Panc1 (cell line): ENCODE measurements at places on chromosomes 12 and 14.

GRCh38 chr12:27814411-27814810 lies 34.4 kb upstream of the MANSC4 start:
- H3K27ac ChIP-seq: peak overlapping the region; percentile 58; the same call in 1 of the 2 replicates
- no peaks in the 10 kb centered on the region for H3K4me1 ChIP-seq
- no peak overlapping the region for H3K4me3 ChIP-seq
- no peaks in the 10 kb centered on the region for H3K36me3 ChIP-seq
- no peak for DNase-seq
- no peaks in the 10 kb centered on the region; the same call in 1 of the 2 replicates for H3K27me3 ChIP-seq

DNA sequence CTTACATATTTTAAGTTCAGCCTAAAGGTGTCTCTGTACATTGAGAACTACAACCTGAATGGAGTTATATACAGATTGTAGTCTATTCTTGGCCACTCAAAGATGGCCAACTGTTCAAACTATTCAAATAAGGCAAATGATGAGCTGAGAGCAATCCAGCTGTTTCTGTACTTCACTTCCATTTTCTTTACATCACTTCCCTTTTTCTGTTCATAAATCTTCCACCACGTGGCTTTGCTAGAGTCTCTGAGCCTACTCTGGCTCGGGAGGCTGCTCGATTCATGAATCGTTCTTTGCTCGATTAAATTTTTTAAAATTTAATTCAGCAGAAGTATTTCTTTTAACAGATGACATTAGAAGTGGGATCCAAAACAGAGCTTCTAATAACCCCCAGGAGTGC lies 879.7 kb downstream of the GALC start:
- H3K27me3 ChIP-seq: no peaks in the 10 kb centered on the region
- no peak overlapping the region for H3K27ac ChIP-seq
- H3K36me3 ChIP-seq: no peaks in the 10 kb centered on the region
- H3K4me1 ChIP-seq: no peaks in the 10 kb centered on the region

DNA sequence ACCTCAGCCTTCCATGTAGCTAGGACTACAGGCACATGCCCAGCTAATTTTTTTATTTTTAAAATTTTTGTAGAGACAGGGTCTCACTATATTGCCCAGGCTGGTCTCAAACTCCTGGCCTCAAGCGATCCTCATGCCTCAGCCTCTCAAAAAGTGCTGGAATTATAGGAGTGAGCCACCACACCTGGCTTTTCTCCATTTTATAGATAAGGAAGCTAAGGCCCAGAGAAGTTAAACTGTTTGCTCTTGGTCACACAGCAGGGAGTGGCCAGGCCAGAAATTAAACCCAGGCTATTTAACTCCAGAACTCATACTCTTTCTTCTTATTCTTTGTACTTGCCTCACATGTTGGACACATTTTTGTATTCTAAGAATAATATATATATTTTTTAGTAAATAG lies 16.5 kb downstream of the UBE3B start:
- H3K4me3 ChIP-seq: no peak overlapping the region
- H3K4me1 ChIP-seq: no peaks in the 10 kb centered on the region
- peaks cover 10% of the 10 kb centered on the region; the same call in 1 of the 2 replicates for H3K36me3 ChIP-seq
- no peak overlapping the region for H3K27ac ChIP-seq

- no peaks in the 10 kb centered on the region for H3K4me1 ChIP-seq
- no peak overlapping the region for H3K27ac ChIP-seq
- no peak overlapping the region for H3K4me3 ChIP-seq
- no peak for DNase-seq
- H3K27me3 ChIP-seq: no peaks in the 10 kb centered on the region; the same call in 1 of the 2 replicates
Measured at GRCh38 chr12:5787828-5788227, 157.2 kb downstream of the ANO2 start.

DNA sequence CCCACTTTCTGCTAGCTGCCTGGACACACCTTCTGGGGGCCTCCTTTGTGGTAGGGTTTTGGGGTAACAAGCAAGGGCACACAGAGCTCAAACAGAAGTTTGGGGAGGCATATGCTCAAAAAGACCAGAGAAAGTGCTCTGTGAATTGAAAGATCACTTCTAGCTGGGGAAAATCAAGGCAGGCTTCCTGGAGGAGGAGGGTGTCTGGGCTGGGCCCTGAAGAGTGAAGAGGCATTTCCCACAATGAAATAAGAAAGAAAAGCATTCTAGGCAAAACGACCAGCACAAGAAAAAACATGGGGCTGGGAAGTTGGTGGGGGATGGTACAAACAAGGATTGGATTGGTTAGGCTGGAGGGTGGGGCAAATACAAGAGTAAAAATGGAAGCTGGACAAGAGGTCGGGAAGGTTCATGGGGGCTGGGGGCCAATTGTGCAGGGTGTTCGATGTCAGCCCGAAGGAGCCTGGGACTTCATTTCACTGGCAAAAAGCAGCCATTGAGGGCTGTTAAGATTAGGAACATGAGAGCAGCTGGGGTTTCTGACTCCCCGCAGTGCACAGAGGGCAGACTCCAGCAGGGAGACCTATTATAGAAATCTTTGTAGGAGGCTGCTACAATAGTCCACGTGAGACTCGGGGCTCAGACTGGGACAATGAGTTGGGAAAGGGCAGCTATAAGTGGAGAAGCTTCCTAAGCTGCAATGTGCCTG lies 51.5 kb upstream of the CMKLR1 start:
- H3K4me1 ChIP-seq: no peaks in the 10 kb centered on the region
- no peaks in the 10 kb centered on the region for H3K36me3 ChIP-seq
- no peak overlapping the region for H3K27ac ChIP-seq
- no peak for DNase-seq
- no peaks in the 10 kb centered on the region for H3K27me3 ChIP-seq
